ENCODE measurements at places on chromosomes 2 and 18. TPM values are rescaled to one million over a fixed set of nuclear protein-coding genes. Genes with fewer than 3 reads are reported as not detected.

GRCh38 chr18:23668731-23669130 lies 6.0 kb upstream of the ANKRD29 start:
- DNase-seq: no peak

DNA sequence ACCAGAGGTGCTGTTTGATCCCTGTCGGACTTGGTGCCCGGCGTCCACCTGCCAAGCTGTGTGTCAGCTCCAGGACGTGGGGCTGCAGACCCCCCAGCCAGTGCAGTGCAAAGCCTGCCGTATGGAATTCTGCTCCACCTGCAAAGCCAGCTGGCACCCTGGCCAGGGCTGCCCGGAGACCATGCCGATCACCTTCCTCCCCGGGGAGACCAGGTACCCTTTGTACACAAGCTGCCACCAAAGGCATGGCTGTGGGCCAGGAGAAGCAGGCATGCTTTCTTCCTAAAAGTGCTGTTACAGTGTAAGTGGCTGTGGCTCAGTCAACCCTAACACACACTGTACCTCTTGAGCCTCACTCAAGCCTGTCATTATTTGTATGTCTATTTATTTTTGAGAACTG lies 103.3 kb downstream of the RNF144A start:
- DNase-seq: no peak

GRCh38 chr2:103003750-103004260 lies 242.0 kb downstream of the TMEM182 start:
- no peak for DNase-seq

- no peak for DNase-seq
Observed at GRCh38 chr2:193966590-193966989, 1690.4 kb upstream of the SLC39A10 start.

ERICH2 gene
- 2.5 TPM for polyA plus RNA-seq

MYL12B gene
- 538 TPM for polyA plus RNA-seq

MDH1B gene
- polyA plus RNA-seq: 11.8 TPM
